ENCODE measurements at places on chromosomes 5 and 9.

- DNase-seq, result no peak
These were observed 7.7 kb upstream of the ZCCHC10 start for GRCh38 chr5:133034064-133034463.

DNA sequence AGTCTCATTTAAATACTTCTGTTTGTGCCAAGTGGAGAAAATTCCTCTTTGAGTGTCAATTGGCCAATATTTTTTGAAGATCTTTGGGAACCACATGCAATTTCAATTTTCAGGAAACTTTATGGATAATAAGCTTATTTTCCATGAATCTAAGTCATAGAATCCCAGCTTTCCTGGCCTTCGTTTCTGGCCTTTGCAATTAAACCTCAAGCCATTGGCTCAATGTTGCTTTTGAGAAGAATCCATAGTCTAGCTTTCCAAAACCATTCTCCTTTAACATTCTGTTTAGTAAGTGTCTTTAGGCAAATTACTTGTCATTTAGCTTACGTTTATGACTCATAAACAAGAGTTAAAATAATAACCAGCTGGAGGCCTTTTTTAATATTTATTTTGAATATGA is 145.0 kb upstream of the FTMT start:
- no peak for DNase-seq

DNA sequence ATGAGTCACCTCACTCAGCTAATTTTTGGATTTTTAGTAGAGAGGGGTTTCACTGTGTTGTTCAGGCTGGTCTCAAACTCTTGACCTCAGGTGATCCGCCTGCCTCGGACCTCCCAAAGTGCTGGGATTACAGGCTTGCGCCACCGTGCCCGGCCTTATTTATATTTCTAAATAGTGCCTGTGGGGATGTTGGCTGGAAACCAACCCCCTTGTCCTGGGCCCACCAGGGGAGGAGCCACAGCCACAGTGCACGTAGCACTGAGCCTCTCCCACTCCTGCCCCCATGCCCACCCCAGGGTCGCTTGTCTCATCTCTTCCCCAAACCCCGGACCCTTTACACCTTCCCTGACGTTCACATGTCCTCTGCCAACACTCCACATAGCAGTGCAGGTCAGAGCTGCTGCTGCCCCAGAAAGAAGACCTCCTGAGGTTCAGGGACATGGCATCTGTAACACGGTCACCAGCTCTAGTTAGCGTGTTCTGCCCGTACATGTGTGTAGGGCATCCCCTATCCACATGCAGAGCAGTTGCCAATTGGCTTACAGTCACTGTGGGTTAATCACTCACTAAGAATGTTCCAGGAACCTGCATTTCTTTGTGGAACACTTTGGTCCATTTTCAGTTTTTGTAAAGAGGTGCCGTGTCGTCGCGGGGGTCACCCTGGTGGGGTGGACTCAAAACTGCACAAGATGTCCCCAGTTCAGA is 10.2 kb upstream of the MRPS2 start:
- no peak for DNase-seq

DNA sequence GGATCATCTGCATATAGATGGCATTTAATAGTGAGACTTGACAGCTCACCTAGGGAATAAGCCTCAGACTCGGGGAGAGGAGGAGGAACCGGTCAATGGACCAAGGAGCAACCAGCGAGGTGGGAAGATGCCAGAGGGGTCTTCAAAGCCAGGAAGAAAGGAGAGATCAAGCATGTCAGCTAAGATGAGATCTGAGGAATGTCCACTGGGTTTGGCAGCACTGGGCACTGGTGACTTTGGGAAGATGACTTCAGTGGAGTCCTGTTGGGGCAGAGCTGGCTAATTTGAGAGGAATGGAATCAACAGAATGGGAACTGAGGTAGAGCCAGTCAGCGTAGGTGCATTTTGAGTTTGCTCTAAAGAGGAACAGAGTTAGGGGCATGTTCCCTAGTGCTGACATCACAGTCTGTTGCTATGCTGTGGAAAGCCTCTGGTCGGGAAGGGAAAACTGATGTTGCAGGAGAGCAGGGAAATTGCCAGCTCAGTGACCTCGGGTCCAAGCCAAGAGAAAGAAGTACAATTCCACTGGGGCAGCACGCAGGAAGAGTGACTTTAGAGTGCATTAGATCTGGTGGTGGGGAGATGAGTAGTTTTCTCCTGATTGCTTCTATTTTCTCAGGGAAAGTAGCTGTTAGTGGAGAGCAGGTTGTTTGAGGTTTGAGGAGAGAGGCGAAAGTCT is 56.9 kb downstream of the ZNF618 start:
- no peak for DNase-seq

DNA sequence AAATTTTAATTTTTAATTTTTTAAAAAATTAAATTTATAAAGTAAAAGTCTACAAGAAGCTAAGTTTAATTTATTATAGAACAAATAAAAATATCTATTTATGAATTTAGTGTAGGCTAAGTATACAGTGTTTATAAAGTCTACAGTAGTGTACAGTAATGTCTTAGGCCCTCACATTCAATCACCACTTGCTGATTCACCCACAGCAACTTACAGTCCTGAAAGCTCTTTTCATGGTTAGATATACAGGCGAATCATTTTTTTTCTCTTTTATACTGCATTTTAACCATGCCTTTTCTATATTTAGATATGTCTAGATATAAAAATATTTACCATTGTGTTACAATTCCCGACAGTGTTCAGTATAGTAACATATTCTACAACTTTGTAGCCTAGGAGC is 55.9 kb downstream of the PCSK1 start:
- no peak for DNase-seq

DNA sequence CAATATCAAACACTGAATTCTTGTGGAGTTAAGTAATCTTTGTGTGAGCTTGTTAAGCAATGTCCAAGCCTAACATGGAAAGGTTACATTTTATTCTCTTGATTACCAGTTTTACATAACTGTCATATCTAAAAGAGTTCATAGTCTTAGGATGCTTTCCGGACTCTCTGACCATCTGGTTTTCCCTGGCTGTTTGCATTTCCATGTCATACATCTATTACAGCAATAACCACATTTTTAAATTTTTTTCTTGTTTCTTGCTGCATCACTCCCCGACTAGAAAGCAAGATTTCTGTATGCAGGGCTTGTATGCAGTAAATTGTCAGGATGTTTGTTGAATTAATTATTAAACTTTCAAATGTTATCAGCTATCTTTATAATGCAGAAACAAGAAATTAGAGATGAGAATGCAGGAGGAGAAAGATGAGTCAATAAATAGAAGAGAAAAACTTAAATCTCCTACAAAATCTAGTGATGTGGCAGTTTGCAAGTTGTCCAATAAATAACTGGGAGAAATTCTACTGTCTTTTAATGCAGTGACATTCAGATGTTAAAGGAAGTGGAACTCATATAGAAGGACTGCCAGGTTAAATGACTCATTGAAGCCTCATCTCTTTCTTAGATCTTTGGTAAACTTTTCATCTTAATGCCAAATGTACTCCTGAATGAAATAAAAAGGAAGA is 179.6 kb upstream of the SGCD start:
- no peak for DNase-seq

DNA sequence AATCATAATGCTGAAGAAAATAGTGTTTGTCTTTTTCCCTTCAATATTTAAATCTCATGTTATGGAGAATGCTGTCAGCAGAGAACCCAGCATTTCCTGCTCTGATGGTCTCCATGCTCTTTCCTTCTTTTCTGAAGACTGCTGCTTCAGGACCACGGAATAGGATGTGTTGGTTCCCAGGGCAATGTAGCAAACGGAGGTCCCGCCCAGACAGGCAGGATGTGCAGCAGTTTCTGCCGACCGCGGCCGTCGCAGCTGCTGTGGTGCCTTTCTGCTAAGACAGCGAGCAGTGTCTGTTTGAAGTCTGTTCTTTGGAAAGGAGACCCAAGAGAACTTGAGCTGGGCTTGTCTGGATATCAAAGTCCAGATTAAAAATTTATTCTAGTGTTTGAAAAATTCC is 654.3 kb downstream of the CCDC171 start:
- no peak for DNase-seq

GRCh38 chr9:135150981-135151380 is 63.5 kb downstream of the OLFM1 start:
- no peak for DNase-seq

DNA sequence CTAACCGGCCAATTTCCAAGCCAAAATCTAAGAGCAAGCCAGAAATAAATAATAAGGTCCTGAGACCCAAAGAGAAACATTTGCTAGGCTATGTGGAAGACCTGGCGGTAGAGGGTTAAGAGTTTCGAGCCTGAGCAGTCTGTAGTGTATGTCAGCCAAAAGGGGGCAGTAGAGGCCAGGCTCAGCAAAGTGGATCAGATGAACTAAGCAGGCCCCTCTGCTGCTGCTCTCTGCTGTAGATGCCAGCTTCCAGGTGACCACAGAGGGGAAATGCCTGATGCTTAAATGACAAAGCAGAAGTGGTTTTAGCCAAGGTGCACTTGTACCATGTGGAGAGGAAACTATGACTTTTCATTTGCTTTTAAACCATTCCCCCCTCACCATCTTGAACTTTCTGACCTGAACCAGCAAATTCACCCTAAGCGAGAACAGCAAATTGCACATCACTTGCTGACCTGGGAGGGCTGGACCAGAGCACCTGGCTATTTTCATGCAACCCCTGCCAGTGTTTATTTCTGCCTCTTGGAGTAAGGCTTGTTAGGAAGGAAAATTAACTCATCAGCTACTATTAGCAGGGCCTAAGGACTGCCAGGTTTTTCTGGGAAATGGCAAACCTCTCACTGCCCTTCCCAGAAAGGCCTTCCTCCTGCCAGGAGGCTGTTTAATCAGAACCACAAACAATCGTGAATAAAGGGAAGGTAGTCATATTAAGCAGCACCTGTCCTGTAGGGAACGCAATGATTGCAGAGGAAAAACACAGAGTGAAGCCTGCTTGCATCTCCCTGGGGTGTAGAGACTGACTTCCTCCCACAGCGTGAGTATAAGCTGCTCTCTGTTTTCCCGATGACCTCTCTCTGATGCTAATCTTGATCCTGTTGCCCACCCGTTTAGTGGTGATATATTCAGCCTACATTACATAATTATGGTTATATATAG is 818.2 kb downstream of the TLR4 start:
- no peak for DNase-seq

- no peak for DNase-seq
These were observed 57.0 kb downstream of the NREP start for GRCh38 chr5:111699976-111700375.

DNA sequence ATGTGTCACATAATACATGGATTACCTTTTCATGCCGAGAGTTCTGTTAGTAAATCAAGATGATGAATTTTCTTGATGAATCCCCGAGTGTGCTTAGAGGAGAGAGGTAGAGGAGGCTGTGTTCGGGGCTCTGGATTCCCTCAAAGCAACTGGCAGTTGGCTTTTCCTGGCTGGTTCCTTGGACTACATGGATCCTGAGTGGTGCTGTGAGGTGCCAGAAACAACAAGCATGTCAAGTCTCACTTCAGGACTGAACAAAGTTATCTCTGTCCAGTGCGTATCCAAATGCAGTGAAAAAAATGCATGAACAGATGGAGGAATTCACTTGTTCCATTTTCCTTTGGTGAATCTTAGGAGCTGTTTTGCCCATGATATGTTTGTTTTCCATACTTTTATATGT is 231.7 kb downstream of the FBXL7 start:
- no peak for DNase-seq

GRCh38 chr9:32644698-32645097 is 9.2 kb upstream of the TAF1L start:
- no peak for DNase-seq

GRCh38 chr9:5438301-5439162 is 807 bp upstream of the PLGRKT start:
- DNase-seq, result no peak

GRCh38 chr9:133879615-133880014 is 112.5 kb downstream of the VAV2 start:
- DNase-seq, result no peak

DNA sequence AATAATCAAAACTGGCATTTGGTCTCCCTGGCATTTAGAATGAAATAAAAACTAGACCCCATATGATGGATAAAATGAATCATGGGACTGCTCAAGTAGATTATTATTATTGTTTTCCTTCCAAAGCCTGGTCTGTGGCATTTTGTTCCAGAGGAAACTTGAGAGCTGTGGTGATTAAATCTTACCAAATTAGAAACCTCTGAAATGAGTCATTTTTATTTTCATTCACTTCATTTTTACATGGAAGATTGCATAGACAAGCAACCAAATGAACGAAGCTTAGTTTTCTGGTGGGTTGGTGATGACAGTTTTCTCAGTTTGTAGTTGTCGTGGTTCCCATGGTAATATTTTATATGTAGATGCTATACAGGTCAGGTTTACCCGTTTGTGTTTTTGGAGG is 23.4 kb downstream of the PAM start:
- no peak for DNase-seq

DNA sequence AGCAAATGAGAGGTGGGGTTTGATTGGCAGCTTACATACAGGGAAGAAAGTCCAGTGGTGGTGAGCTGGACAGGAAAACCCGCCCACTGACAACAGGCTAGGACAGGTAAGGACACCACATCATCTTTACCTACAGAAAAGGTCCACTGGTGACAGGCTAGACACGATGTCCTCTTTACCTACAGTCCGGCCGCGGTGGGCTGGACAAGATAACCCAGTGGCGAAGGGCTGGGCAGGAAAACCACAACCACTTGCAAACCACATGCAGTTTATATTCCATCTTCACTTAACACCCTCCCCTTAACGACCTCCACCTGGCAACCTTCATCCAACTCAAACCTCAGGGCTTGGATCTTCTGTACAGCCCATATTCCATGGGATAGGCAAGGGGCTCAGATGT is 5.0 kb upstream of the NIPAL4 start:
- no peak for DNase-seq

DNA sequence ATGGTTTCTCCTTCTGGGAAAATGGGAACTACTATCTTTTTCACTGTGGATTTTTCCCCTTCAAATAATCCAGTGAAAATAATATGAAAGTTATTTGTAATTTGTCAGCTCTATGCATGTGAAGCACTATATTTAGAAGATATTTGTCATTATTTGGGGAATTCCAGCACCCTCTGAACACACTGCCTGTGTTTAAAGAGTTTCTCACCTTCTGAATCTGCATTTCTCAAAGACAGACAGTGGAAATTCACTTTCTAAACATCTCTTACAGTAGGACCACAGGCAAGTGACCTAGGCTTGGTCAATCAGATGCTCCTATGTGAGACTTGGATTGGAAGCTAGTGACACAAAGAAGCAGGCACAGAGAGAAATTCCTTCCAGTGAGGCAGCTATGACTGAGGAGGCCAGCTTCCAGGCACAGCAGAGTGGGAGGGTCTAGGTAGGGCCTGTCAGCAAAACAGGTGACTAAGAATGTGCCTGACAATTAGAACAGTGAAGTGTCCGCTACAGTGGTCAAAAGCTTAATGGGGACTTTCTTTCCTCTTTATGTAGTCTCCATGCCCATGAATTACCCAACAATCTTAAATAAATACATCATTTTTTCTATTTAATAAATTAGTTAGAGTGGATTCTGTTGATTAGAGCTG is 167.2 kb downstream of the HMHB1 start:
- DNase-seq, result no peak

DNA sequence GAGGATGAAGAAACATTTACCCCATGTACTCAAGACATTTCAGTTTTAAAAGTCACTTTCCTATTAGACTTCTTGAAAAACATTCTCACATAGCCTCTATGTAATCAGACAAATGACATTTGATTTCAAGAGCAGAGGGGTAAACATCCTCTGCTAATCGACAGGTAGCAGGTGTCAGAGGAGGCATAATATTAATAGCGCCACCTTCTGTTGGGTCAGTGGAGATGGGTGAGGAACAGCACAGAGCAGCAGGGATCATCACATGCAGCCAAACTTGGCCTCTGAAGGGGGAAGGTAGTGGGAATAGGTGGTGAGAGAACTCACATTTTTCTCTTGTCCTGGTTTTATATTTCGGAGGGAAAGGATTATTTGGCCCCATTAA is 3.3 kb upstream of the LSM11 start:
- no peak for DNase-seq

- no peak for DNase-seq
These were observed 152.5 kb upstream of the RAI14 start for GRCh38 chr5:34503379-34504253.
